Adrenal gland (tissue), 19 donors: ENCODE measurements at places on chromosomes 7 and 10. TPM values are rescaled to one million over a fixed set of nuclear protein-coding genes. Genes with fewer than 3 reads are reported as not detected.

The MYL10 gene
- total RNA-seq, result not detected

The VIPR2 gene
- 0.44 TPM for total RNA-seq

The TWIST1 gene
- 12.3 TPM for total RNA-seq

DNA sequence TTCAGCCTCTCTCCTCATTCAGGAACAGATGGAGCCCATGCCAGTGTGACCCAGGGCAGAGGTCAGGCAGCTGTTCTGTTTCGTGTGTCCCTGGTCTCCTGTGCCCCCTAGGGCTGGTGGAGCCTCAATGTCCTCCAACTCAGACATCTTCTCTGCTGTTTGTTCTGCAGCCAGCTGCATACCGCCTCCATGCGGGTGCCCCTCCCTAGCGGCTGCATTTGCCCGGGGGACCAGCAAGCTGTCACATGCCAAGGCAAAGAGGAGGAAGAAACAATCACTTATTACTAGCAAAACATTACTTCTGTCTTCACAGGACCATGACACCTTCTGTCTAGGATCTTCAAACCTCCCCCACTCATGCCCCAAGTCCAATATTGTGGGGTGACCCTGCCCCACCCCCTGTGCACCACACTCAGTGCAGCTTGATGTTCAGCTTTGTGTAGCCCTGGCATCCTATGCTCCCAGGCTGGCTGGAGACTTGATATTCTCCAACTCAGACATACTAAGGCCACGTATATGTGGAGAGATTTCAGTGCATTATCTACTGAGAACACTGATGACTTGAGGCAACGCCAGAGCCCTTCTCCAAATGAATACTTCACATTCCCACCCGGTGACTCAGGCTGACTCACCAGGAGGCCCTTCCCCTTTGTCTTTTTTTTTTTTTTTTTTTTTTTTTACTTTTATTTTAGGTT is 188.9 kb downstream of the SKIDA1 start:
- H3K27me3 ChIP-seq, result no peaks in the 10 kb centered on the region
- H3K36me3 ChIP-seq, result no peaks in the 10 kb centered on the region
- peak; percentile 93 for DNase-seq
- H3K4me1 ChIP-seq, result peaks cover 5% of the 10 kb centered on the region

DNA sequence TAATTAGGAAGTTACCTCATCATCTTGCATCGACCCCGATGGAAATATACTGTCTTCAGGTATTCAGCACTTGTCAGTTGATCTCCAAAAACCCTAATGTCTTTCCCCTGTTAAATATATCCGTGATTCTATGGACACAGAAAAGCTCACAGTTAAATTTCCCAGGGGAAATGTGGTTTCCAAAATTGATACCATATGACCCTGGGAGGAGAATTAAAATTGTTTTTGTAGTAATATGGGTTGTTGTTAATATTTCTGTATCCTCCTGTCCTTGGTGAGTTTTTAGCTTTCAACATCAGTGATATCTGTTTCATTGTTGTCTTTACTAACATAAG is 132.1 kb downstream of the CELF2 start:
- no peak for DNase-seq
- H3K4me1 ChIP-seq, result no peaks in the 10 kb centered on the region
- H3K4me3 ChIP-seq, result no peak overlapping the region
- no peaks in the 10 kb centered on the region for H3K27me3 ChIP-seq

- H3K27ac ChIP-seq, result no peak overlapping the region
- H3K27me3 ChIP-seq, result no peaks in the 10 kb centered on the region
- peaks cover 10% of the 10 kb centered on the region for H3K4me1 ChIP-seq
- DNase-seq, result no peak
- H3K4me3 ChIP-seq, result no peak overlapping the region
- H3K36me3 ChIP-seq, result no peaks in the 10 kb centered on the region
These were observed 71.5 kb downstream of the PRPF18 start for GRCh38 chr10:13658264-13658663.

- DNase-seq, result no peak
- no peak overlapping the region for H3K4me3 ChIP-seq
- H3K27ac ChIP-seq, result no peak overlapping the region
- H3K4me1 ChIP-seq, result no peaks in the 10 kb centered on the region
- H3K27me3 ChIP-seq, result no peaks in the 10 kb centered on the region
- no peaks in the 10 kb centered on the region for H3K36me3 ChIP-seq
These were observed 74.0 kb downstream of the JMJD1C start for GRCh38 chr10:63391812-63392211.

- DNase-seq, result peak; percentile 78
- no peaks in the 10 kb centered on the region for H3K27me3 ChIP-seq
- H3K4me3 ChIP-seq, result no peak overlapping the region
- H3K36me3 ChIP-seq, result peaks cover 57% of the 10 kb centered on the region
- peaks cover 51% of the 10 kb centered on the region for H3K4me1 ChIP-seq
These were observed 290.3 kb downstream of the TNS3 start for GRCh38 chr7:47291461-47292081.

- H3K36me3 ChIP-seq, result no peaks in the 10 kb centered on the region
- no peak for DNase-seq
- H3K27me3 ChIP-seq, result peaks cover 23% of the 10 kb centered on the region
- H3K27ac ChIP-seq, result no peak overlapping the region
These were observed 3.2 kb downstream of the PLPP4 start for GRCh38 chr10:120460186-120460585.

DNA sequence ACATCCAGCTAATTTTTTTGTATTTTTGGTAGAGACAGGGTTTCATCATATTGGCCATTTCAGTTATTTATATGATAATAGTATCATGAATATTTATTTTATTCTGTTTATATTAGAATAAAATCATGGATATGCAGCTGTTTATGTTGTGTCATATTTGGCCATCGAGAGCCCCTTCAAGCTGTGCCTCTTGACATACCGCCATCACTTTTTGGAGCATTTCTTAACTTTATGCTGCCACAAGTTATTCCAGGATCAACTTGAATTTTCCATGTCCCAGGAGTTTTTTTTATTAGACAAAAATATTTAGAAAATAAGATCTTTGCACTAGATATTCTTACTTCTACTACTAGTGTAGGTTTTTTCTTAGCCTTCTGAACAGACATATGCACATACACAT is 1067.0 kb upstream of the LRRTM3 start:
- no peak for DNase-seq
- no peaks in the 10 kb centered on the region for H3K27me3 ChIP-seq
- H3K36me3 ChIP-seq, result no peaks in the 10 kb centered on the region
- no peak overlapping the region for H3K4me3 ChIP-seq
